B cell (primary cell): ENCODE measurements at places on chromosomes 2 and 18. TPM values are rescaled to one million over a fixed set of nuclear protein-coding genes. Genes with fewer than 3 reads are reported as not detected.

RUFY4 gene
- 0.17 and 0.34 TPM in 2 replicates for polyA plus RNA-seq

OLA1 gene
- 13.9 and 18.5 TPM in 2 replicates for polyA plus RNA-seq

SGPP2 gene
- polyA plus RNA-seq, result 0.52 and 1.5 TPM in 2 replicates

IRS1 gene
- polyA plus RNA-seq, result 3.3 and 3.8 TPM in 2 replicates

LYPD6B gene
- 1.7 and 2.7 TPM in 2 replicates for polyA plus RNA-seq

TMEM247 gene
- not detected in 2 replicates for polyA plus RNA-seq

CYBRD1 gene
- 0.07 and 0.27 TPM in 2 replicates for polyA plus RNA-seq

EHBP1 gene
- polyA plus RNA-seq, result 8.8 and 14.4 TPM in 2 replicates

SPAST gene
- 6.2 and 11.1 TPM in 2 replicates for polyA plus RNA-seq

TTC27 gene
- 16.5 and 22.7 TPM in 2 replicates for polyA plus RNA-seq

SATB2 gene
- 0.06 and 0.13 TPM in 2 replicates for polyA plus RNA-seq

DUSP28 gene
- 19.1 and 20.2 TPM in 2 replicates for polyA plus RNA-seq
